ENCODE measurements at places on chromosomes 7 and 10.
A peak's percentile ranks its signal among the peaks of the same experiment; 100 is the strongest.

DNA sequence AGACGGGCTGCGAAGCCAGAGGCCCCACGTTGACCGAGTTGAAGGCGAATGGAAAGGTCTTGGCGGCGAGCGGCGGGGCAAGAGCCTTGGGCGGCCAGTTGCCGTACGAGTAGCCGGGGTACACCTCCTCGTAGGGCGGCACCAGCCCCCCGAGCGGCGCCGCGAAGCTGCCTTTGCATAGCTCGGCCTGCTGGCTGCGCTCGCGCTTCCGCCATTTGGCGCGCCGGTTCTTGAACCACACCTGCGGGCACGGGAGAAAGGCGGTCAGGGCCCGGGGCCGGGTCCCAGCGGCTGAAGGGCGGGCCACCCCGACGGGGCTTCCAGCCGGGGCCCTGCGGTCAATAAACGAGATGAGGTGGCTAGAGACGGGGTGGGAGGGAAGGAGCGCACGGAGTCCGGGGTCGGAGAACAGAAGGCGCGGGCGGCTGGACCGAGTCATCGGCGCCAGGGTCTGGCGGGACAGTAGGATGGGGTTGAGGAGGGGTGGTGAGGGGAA, 4.8 kb downstream of the ELOVL3 start:
- H3K4me1 ChIP-seq, result peaks cover 9% of the 10 kb centered on the region
- DNase-seq, result peak; percentile 63
- H3K4me3 ChIP-seq, result peak overlapping the region; percentile 51
- no peak overlapping the region for H3K27ac ChIP-seq
- H3K36me3 ChIP-seq, result no peaks in the 10 kb centered on the region

DNA sequence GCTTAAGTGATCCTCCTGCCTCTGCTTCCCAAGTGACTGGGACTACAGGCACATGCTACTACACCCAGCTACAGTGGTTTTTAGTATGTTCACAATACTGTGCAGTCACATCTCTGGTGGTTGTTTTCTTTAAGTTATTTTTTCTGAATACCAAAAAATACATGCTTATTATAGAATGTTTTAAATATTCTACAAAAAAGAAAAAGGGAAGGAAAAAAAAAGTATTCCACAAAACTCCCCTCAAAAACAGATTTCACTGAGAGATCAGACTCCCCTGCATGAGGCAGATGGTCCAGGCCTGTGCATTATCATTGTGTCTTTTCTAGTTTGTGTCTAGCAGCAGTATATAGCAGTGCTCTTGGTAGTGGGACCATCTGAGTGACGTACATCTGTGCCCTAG, 36.8 kb downstream of the OGDH start:
- no peak for DNase-seq
- no peaks in the 10 kb centered on the region for H3K27me3 ChIP-seq
- H3K4me1 ChIP-seq, result peaks cover 32% of the 10 kb centered on the region

GRCh38 chr7:10121631-10122030, 852.0 kb upstream of the PHF14 start:
- no peaks in the 10 kb centered on the region for H3K27me3 ChIP-seq
- H3K4me3 ChIP-seq, result no peak overlapping the region
- H3K27ac ChIP-seq, result no peak overlapping the region
- DNase-seq, result no peak
- no peaks in the 10 kb centered on the region for H3K36me3 ChIP-seq

DNA sequence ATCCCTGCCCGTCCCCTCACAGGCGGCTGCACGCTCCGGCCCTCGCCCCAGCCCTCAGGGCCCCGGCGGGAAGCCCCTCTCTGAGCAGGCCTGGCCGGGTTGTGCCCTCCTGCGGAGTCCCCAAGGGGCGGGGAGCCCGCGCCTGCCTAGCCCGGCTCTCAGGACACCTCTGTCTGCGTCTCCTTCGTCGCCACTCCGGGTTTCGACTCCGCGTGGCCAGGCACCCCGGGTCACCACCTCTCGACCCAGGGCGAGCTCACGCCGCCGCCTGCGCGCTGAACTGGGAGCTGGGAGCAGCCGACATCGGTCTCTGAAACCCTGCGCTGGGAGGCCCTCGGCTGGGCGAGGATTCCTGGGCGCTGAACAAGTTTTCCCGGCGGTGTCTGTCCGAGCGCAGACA, 6.2 kb upstream of the OGDHL start:
- H3K4me1 ChIP-seq, result peaks cover 3% of the 10 kb centered on the region
- H3K4me3 ChIP-seq, result no peak overlapping the region
- H3K27me3 ChIP-seq, result peaks cover 53% of the 10 kb centered on the region
- DNase-seq, result no peak

- H3K27me3 ChIP-seq, result no peaks in the 10 kb centered on the region
- H3K4me3 ChIP-seq, result no peak overlapping the region
- no peak for DNase-seq
- no peaks in the 10 kb centered on the region for H3K4me1 ChIP-seq
- no peak overlapping the region for H3K27ac ChIP-seq
- H3K36me3 ChIP-seq, result no peaks in the 10 kb centered on the region
Observed at GRCh38 chr10:7577176-7577575, 89.6 kb downstream of the ITIH5 start.

DNA sequence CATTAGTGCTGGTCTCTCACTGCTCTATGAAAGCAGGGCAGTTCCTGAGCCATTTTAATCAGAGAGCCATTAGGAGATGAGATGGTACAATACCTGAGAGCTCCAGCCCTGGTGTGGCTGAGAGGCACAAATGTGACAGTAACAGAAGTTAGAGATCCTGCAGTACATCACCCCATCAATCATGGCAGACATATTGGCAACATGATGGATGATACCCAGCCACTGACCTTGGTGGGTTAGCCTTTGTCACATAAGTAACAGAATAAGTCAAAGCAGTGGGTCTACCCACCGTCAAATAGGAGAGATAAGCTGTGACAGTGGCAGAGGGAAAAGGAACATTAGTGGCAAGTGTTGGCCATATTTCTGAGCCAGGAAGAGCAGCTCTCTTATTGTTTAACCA, 53.3 kb upstream of the NXPH1 start:
- no peaks in the 10 kb centered on the region for H3K4me1 ChIP-seq
- peaks cover 10% of the 10 kb centered on the region for H3K27me3 ChIP-seq
- no peak overlapping the region for H3K4me3 ChIP-seq
- DNase-seq, result no peak
- no peaks in the 10 kb centered on the region for H3K36me3 ChIP-seq

GRCh38 chr10:27710014-27710413, 35.6 kb downstream of the MKX start:
- H3K36me3 ChIP-seq, result no peaks in the 10 kb centered on the region
- no peak overlapping the region for H3K27ac ChIP-seq
- no peak for DNase-seq
- peaks cover 2% of the 10 kb centered on the region for H3K4me1 ChIP-seq

DNA sequence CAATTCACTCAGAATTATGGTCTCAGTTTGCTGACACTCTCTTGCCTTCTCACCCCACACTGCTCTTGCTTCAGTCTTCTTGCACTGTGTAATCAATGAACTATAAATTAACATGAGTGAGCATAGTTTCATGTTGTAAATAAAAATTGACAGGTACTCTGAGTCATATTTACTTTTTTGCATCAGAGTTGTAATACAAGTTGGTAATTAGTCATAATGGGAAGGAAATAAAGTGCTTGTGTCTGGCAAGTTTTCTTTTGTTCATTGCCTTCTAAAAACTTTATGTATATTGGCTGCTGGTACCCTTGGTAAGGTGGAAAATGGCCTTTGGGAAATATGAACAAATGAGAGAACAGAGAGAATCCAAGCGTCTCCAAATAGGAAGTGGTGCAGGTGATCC, 169.3 kb upstream of the MAGI2 start:
- H3K36me3 ChIP-seq, result no peaks in the 10 kb centered on the region
- no peaks in the 10 kb centered on the region for H3K4me1 ChIP-seq
- no peaks in the 10 kb centered on the region for H3K27me3 ChIP-seq
- no peak overlapping the region for H3K27ac ChIP-seq

- H3K27ac ChIP-seq, result no peak overlapping the region
- H3K36me3 ChIP-seq, result no peaks in the 10 kb centered on the region
- no peak overlapping the region for H3K4me3 ChIP-seq
- no peaks in the 10 kb centered on the region for H3K4me1 ChIP-seq
- DNase-seq, result no peak
- no peaks in the 10 kb centered on the region for H3K27me3 ChIP-seq
Observed at GRCh38 chr10:88463811-88464210, 119.3 kb downstream of the RNLS start.

- peaks cover 18% of the 10 kb centered on the region for H3K4me1 ChIP-seq
- no peak overlapping the region for H3K27ac ChIP-seq
- no peaks in the 10 kb centered on the region for H3K27me3 ChIP-seq
- DNase-seq, result no peak
- no peak overlapping the region for H3K4me3 ChIP-seq
Observed at GRCh38 chr7:92798517-92799249, 37.7 kb downstream of the CDK6 start.

- H3K27ac ChIP-seq, result no peak overlapping the region
- no peaks in the 10 kb centered on the region for H3K36me3 ChIP-seq
- H3K27me3 ChIP-seq, result peaks cover 3% of the 10 kb centered on the region
Observed at GRCh38 chr7:5603241-5604140, 178.0 kb downstream of the RNF216 start.

DNA sequence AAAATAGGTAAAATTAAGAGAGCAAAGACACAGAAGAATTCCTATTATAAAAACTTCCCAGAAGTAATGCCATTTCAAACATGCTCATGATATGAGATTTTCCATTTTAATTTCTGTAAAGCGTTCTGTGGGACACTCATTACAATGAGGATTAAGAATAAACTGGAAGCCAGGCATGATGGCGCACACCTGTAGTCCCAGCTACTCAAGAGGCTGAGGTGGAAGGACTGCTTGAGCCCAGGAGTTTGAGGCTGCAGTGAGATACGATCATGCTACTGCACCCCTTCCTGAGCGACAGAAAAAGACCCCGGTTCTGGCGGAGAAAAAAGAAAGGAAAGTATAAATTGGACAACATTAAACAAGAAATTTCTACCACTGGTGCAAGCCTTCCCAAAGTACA, 1.5 kb downstream of the DNA2 start:
- H3K4me1 ChIP-seq, result peaks cover 17% of the 10 kb centered on the region
- peaks cover 3% of the 10 kb centered on the region for H3K27me3 ChIP-seq
- H3K27ac ChIP-seq, result no peak overlapping the region
- peak overlapping the region; percentile 99 for H3K4me3 ChIP-seq
- peaks cover 26% of the 10 kb centered on the region for H3K36me3 ChIP-seq

GRCh38 chr7:118671149-118671548, 446.6 kb downstream of the ANKRD7 start:
- H3K4me1 ChIP-seq, result no peaks in the 10 kb centered on the region
- no peak overlapping the region for H3K27ac ChIP-seq
- H3K27me3 ChIP-seq, result no peaks in the 10 kb centered on the region
- no peaks in the 10 kb centered on the region for H3K36me3 ChIP-seq

DNA sequence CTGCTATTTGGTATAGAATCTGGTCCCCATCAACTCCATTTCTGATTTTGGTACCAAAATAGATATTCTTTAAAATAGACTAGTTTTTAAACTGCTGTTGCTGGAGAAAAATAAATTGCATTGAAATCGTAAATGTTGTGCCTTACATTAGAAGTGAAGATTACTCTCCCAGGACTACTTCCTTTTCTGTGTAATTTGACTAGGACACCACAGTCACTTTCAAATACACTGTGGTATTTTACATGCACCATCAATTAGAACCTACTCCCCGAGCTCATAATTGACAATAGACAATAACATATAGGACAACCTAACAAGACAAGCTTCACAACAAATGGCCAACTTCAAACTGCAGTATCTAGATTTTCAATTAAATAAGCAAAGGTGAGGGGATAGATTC, 211.5 kb downstream of the DGKB start:
- no peak for DNase-seq
- no peaks in the 10 kb centered on the region for H3K4me1 ChIP-seq
- no peaks in the 10 kb centered on the region for H3K27me3 ChIP-seq
- H3K36me3 ChIP-seq, result no peaks in the 10 kb centered on the region

DNA sequence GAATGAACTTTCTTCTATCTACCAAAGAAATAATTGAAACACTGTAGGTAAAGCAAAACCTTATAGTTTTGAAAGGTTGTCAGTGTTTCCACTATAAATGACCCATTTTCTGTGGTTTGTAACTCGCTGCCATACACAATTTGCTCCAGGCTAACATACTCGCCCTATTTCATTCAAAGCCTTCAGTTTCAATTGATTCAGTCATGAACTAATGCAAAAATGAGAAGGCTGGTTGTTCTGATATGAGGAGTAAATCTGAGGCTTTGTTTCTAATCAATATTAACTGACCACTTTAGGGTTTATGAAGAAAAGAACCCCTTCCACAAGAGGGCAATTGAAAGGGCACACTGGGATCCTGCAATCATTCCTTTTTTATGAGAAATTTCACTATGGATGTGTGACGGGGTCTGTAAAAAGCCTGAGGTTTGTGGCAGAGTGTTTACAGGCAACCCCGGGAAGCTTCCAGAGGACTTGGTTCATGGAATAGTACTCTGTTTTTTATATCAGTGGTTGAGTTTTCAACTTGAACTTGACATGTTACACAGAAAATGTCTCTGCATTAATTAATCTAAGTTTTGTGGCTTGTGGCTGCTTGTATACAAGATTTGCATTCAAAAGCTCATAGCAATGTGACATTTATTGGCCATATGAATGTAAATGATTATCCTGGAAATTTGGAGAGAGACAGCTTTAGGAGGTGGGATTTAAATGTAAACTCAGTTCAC, 133.2 kb downstream of the NRP1 start:
- H3K36me3 ChIP-seq, result no peaks in the 10 kb centered on the region
- H3K27me3 ChIP-seq, result peaks cover 4% of the 10 kb centered on the region
- DNase-seq, result no peak
- no peak overlapping the region for H3K27ac ChIP-seq
- no peak overlapping the region for H3K4me3 ChIP-seq
- peaks cover 5% of the 10 kb centered on the region for H3K4me1 ChIP-seq

- no peaks in the 10 kb centered on the region for H3K36me3 ChIP-seq
- no peak overlapping the region for H3K27ac ChIP-seq
- H3K27me3 ChIP-seq, result no peaks in the 10 kb centered on the region
- H3K4me1 ChIP-seq, result no peaks in the 10 kb centered on the region
- no peak for DNase-seq
Observed at GRCh38 chr7:51647931-51648351, 331.3 kb upstream of the COBL start.

- H3K27ac ChIP-seq, result no peak overlapping the region
- no peak overlapping the region for H3K4me3 ChIP-seq
- no peaks in the 10 kb centered on the region for H3K4me1 ChIP-seq
- DNase-seq, result no peak
- H3K36me3 ChIP-seq, result peaks cover 32% of the 10 kb centered on the region
Observed at GRCh38 chr7:149224352-149224751, 15.1 kb upstream of the ZNF212 start.

DNA sequence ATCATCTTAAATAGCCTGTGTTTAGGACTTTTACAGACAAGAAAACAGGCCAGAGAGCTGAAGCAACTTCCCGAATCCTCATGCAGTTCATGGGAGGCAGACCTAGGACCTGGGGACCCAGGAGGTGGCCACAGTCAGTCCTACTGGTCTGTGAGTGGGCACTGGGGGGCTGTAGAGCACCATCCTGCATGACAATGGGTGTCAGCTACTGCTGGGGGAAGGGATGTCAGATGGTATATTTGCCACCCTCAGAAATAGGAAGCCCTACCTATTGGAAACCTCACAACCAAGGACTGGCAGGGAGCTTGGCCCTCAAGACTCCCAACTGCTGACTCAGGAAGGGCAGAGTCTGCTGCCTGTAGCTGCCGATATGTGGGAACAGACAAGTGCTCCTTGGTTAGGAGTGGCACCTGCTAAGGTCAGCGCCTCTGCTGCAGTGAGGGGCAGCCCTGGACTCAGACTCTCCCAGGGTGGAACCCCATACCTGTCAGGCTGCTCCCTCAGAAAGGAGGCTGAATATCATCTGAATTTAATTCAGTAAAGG, 29.7 kb downstream of the OGDH start:
- no peaks in the 10 kb centered on the region for H3K27me3 ChIP-seq
- peaks cover 30% of the 10 kb centered on the region for H3K36me3 ChIP-seq
- peak overlapping the region; percentile 31 for H3K27ac ChIP-seq

- peaks cover 51% of the 10 kb centered on the region for H3K4me1 ChIP-seq
- no peaks in the 10 kb centered on the region for H3K27me3 ChIP-seq
- peaks cover 3% of the 10 kb centered on the region for H3K36me3 ChIP-seq
- no peak for DNase-seq
- peak overlapping the region; percentile 28 for H3K27ac ChIP-seq
- H3K4me3 ChIP-seq, result no peak overlapping the region
Observed at GRCh38 chr7:8120390-8121058, 141.4 kb downstream of the ICA1 start.

Measured in activated naive CD8-positive, alpha-beta T cell treated with anti-CD3 and anti-CD28 coated beads for 36 hours (primary cell).